Retina (tissue), 1 donor: ENCODE measurements at places on chromosomes 6 and 20.

DNA sequence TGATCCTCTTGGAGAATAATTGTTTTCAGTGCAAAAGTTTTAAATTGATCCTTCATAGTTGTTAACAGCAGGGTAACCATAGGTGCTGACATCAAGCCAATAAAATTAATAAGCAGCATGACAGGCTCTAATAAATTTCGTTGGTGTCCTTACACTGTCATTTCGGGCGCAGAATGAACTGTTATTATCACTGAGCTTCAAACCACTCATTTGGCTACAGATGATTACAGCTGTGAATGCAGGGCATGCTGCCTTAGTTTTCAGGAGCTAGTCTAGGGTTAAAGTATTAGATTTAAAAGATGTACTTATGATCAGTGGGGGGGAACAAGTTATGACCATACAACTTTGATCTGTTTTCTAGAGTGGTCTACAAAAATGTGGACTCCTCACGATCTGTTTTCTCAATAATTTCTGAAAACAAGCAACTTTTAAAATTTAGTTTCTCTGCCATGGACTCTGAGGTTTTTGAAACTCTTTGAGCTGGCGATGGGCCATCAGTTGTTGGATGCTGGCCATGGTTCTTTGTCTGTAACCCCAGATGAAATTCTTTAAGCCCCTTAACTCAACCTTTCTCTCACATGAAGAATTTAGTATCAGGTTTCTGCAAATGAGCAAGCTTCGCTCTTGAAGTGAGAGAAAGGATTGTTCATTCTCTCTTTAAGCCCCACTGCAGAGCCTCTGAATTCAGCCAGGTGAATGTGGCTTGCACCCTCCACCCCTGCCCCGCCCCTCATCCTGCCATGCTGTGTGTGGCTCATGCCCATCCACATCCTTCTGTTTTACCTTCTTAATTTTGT, 99.1 kb upstream of the MTHFD1L start:
- DNase-seq: no peak

DNA sequence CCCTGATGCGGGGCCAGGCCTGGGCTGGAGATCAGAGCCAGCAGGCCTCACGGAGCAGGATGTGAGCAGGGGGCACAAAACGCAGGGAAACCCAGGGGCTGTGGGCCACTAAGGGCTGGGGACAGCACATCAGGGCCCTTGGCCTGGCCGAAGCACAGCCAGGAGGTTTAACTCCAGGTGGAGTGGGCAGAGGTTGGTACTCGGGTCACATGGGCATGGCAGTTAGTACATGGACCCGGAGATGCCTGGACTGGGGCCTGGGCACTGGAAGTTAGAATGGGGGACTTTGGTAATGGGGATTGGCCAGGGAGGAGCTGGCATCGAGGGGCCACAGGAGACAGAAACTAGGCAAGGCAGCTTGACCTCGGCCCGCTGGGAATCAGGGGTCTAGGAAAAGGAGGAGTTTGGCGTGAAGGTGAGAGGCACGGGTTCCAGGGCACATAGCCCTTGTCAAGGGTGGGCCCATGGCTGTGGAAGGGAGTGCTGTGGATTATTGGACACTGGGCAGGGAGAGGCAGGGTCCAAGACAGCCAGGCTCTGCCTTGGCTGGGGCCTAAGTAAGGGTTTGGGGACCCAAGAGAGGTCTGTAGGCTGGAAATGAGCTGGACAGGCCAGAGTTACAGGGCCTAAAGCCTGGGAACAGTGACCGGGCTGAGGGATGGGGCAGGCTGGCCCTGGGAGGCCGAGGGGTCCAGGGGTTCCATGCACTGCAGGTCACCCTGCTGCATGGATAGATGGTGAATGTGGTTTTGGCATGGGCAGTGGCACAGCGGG, 41.6 kb upstream of the CD93 start:
- no peak for DNase-seq

DNA sequence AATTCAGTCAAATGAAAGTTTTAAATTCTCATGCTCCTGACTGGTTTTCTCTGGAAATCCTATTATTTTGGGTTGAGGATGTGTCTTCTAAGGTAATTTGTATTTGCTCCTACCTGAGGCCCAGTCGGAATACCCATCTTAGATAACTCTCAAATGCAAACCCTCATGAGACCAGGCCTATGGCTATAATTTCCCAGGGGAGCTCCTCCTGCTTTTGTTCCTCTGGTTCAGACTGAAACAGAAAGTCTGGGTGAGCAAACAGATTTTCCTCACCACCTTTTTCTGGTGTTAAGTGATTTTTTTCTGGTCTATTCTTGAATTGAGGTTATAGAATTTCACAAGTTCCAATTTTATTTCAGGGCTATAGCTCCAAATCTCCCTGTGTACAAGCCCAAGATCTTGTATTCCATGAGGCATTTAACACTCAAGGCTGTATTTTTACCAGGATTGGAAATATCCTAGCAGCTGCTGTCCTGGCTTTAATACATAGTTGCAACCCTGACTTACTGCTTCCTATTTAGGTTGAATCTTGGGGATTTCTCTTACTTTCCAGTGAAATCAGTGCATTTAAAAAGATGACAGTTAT, 169.1 kb upstream of the PTCHD4 start:
- DNase-seq: no peak

DNA sequence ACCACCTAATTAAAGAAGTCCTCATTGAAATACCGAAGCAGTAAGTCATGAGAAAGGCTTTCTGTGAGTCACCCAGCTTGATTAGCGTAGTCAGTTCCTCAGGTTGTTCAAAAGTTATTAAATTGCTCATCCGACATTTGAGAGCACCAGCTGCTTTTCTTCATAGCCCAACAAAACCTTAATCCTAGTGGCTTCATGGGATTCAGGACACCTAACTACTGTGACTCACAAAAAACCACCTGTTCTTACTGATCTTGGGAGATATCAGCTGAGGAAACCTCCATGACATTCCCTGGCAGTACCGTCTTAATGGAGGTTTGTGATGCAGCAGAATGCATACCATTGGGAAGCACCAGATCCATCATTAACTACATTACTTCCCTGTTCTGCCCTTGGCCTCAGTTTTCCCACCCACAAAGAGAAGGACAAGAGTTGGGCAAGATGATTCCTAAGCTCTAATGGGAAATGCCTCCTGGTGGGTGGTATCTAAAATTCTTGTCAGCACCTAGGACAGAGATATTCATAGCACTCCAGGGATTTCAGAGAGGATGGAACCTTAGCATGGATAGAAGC, 103.8 kb downstream of the KHDC1L start:
- no peak for DNase-seq

GRCh38 chr6:2148748-2149147, 96.7 kb downstream of the GMDS start:
- DNase-seq: no peak

DNA sequence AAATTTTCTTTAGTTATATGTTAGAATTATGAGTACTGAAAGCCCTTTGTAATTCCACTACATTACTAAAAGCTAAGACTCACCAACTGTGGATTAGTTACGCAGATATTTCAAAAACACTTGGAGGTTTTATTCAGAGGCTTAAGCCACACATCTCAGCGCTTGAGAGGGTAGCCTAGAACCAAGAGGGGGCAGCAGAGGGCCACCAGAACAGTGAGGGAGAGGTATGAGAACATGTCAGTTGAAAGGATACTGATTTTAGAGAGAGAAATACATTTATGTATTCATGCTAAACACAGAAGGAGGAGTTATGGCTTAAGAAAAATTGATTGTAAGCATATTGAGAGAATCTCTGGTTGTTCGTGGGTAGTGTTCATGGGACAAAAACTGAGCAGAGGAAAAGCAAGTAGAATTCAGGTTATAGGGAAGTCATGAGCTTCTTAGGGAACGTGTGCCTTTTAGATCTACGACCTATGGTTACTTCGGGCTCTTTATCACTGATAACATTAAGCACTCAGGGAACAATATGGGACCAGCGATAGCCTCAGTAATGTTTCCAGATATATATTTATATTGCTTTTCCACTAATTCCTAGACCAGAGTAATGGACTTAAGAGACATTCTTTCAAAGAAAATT, 20.4 kb upstream of the SERINC1 start:
- peak; percentile 68 for DNase-seq

- no peak for DNase-seq
Observed at GRCh38 chr6:161031721-161032495, 40.3 kb downstream of the MAP3K4 start.

GRCh38 chr20:5784735-5785134, 34.5 kb downstream of the SHLD1 start:
- no peak for DNase-seq

DNA sequence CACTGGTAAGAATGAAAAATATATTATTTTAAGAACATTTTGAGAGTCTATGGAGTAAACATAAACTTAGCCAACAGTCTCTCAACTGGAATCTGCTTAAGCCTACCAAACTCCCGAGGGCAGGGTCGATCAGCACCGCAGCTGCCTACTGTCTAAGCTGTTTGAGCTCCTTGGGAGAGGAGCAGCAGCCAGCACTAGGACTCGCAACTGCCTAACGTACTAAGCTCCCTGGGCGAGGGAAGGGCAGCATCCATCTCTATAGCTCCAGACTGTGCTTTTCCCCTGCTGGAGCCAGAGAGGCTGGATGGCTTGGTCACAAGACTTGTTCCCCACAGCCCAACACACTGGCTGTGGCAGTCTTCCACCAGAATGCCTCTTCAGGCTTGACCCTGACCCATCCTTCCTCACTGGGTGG, 96.4 kb downstream of the MOXD1 start:
- DNase-seq: no peak

GRCh38 chr20:58086763-58087561, 141.5 kb downstream of the ANKRD60 start:
- peak; percentile 75 for DNase-seq

DNA sequence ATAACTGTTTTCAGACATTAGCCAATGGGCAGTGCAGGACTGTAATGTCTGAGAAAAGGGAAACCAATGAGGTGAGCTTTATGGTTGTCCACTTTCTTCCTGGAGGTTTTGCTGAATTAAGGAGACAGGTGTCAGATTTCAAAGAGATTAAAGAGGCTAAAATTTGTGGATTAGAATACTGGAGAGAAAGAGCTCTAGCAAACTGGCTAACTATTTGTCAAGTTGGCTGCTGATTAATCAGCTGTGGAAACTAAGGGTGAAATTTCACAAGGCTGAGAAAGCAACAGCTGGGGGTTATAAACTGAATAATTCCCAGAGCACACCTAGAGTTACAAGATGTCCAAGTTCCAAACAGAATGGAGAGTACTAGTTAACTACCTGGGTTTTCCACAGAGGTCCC, 198.9 kb downstream of the TBC1D32 start:
- no peak for DNase-seq

GRCh38 chr6:126824226-126824625, 294.2 kb upstream of the RSPO3 start:
- DNase-seq: no peak

- DNase-seq: no peak
Observed at GRCh38 chr6:39973661-39974060, 39.4 kb upstream of the MOCS1 start.

DNA sequence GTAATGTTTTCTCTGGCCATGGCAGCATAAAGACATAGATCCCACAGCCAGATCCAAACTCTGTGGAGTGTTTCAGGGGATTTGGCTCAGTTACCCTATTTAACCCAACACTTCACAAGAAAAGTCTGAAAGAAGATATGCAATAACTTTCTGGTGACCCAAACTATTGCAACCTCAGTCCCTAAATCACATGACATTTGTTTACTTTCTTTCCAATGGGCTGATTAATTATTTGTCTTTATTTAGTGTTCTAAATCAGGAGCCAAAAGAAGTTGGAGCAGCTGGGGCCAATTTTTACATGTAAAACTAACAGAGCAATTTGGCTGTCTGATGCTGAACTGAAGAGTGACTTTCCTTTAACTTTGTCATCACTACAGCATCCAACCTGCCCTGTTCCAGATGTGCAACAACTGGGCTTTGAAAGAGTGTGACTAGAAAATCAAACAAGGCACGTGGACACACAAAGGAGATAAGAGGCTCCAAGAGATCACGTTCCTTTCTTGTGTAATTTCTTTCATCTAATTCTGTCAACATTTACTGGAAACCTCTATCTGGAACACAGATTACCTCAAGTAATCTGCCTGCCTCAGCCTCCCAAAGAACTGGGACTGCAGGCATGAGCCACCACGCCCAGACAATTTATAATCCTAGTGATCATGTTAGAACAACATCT, 90.8 kb downstream of the TRMT11 start:
- DNase-seq: no peak

- peak; percentile 16 for DNase-seq
Observed at GRCh38 chr6:170097505-170098427, 193.1 kb downstream of the DLL1 start.

DNA sequence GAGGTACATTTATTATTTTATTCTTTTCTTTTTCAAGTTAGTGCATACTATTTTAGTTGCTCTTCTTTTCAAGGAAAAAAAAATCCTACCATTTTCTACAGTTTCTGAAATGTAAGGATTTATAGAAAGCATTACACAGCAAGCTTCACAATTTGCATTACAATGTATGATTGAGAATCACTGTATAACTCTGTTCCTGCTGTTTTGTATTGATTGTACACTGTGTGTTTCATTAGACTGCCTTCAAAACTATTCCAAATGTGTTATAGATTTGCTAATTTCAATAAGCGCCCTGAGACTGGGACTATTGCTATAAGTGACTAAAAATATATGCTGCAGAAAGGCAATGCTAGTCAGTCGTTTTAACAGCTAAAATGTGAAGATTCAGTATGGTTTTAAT, 479.7 kb upstream of the EYS start:
- DNase-seq: no peak

- peak; percentile 16 for DNase-seq
Observed at GRCh38 chr6:5205035-5205507, 55.7 kb downstream of the LYRM4 start.

GRCh38 chr6:133891927-133892812, 3.3 kb downstream of the TCF21 start:
- no peak for DNase-seq
